ENCODE measurements at places on chromosomes 11 and 22. TPM values are rescaled to one million over a fixed set of nuclear protein-coding genes. Genes with fewer than 3 reads are reported as not detected.

Gene RAG2
- not detected for total RNA-seq

DNA sequence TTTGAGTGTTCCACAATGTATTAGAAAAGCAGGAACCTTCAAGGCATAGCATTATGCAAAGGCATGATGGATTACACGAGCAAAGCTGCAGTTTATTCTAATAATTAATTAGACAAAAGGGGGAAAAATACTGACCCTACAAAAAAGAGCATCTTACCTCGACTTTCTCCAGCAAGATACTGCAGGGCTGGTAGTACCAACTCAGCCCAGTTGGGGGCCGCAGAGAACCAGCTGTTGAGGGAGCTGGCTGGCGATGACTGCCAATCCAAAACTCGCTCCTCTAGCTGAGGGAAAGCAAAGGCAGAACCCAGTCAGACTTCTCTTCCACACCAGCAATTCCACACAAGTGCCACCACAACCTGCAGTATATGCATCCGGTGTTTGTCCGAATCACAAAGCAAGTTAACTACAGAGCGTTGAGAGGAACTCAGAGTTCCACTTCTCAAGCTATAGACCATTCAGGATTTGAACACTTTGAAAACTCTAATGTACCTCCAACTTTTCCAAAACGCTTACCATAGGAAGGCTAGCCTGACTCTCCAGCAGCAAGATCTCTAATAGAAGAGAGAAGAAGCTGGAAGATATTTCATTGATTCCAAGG lies 13.7 kb downstream of the NFRKB start:
- DNase-seq = no peak

GRCh38 chr11:31059529-31059928 lies 310.0 kb downstream of the DCDC1 start:
- no peak for DNase-seq

Gene WNT11
- 18.2 TPM for total RNA-seq

- no peak for DNase-seq
Observed at GRCh38 chr11:96815236-96815635, 425.4 kb downstream of the JRKL start.

- no peak for DNase-seq
Observed at GRCh38 chr11:40129266-40129665, 1330.2 kb downstream of the LRRC4C start.

GRCh38 chr11:133697161-133697560 lies 148.2 kb downstream of the SPATA19 start:
- no peak for DNase-seq

Gene MUC2
- total RNA-seq = 1.5 TPM

Data from type B pancreatic cell (in vitro differentiated cells).